HepG2 (cell line): ENCODE measurements at places on chromosomes 4 and X.

DNA sequence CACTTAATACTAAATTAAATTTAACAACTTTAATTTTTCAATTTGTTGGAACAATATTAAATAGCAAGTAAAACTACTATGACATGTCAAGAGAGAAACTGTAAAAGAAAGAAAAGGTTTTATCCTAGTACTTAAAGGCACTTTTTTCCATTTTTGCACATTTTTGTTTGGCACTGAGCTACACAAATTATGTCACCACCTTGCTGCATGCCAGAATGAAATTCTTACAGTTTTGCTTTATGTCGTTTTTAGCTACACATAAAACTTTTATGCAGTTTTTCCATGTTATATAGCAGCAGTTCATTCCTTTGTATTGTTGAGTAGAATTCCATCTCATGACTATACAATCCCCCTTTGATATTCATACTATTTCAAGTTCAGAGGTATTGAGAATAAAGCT, 99.1 kb upstream of the RXFP1 start:
- H3K4me3 ChIP-seq: no peak overlapping the region
- no peak overlapping the region for H3K27ac ChIP-seq
- no peaks in the 10 kb centered on the region for H3K4me1 ChIP-seq
- H3K27me3 ChIP-seq: no peaks in the 10 kb centered on the region
- DNase-seq: no peak

GRCh38 chr4:2934077-2934812, 29.0 kb downstream of the NOP14 start:
- no peak for DNase-seq
- H3K4me3 ChIP-seq: peak overlapping the region; percentile 98; the same call in 1 of the 2 replicates

DNA sequence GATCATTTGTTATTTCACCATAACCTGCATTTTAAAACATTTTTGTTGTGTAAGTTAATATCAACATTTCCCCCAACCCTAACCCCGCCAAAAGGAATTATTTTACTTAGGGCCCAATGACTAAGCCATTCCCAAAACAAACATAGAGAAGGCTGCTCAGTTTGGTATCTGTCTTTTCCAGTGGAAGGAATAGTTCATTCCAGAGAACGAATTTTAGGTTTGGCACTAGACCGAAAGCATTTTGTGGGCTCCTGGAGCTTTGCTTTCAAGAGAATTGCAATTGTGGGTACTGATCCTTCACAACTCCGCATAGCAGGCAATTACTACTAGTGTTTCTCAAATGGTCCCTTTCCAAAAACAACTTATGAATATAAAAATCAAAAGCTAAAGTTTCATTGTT, 226.7 kb upstream of the MAD2L1 start:
- no peaks in the 10 kb centered on the region for H3K27me3 ChIP-seq
- no peaks in the 10 kb centered on the region for H3K36me3 ChIP-seq
- no peaks in the 10 kb centered on the region for H3K4me1 ChIP-seq
- no peak overlapping the region for H3K27ac ChIP-seq
- H3K4me3 ChIP-seq: no peak overlapping the region

GRCh38 chr4:6335040-6335590, 65.5 kb downstream of the WFS1 start:
- H3K36me3 ChIP-seq: no peaks in the 10 kb centered on the region
- no peak for DNase-seq
- peaks cover 23% of the 10 kb centered on the region for H3K4me1 ChIP-seq
- H3K4me3 ChIP-seq: no peak overlapping the region
- no peaks in the 10 kb centered on the region; the same call in none of the 2 replicates for H3K27me3 ChIP-seq
- no peak overlapping the region for H3K27ac ChIP-seq

DNA sequence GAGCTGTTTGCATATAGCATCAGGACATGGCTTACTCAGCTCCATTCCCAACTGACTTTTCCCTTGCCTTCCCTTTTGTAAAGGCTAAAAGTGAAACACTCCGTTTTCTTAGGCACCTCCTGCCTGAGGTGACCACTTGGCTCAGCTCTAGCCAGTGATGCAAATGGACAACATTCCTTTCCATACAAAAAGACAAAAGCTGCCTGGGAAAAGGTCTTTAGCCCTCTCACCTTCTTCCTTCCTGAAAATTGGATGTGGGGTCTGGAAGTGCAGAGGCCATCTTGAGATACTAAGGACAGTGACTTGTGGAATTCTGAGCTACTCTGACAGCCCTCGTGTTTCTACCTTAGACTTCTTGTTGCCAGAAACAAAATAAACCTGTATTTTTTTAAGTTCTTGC, 27.7 kb upstream of the SFRP2 start:
- no peaks in the 10 kb centered on the region for H3K36me3 ChIP-seq
- no peaks in the 10 kb centered on the region for H3K27me3 ChIP-seq
- no peaks in the 10 kb centered on the region for H3K4me1 ChIP-seq
- no peak overlapping the region for H3K27ac ChIP-seq

GRCh38 chrX:150219374-150220185, 143.5 kb upstream of the MAMLD1 start:
- H3K4me1 ChIP-seq: no peaks in the 10 kb centered on the region
- no peak overlapping the region for H3K27ac ChIP-seq
- no peak overlapping the region for H3K4me3 ChIP-seq
- no peak for DNase-seq

DNA sequence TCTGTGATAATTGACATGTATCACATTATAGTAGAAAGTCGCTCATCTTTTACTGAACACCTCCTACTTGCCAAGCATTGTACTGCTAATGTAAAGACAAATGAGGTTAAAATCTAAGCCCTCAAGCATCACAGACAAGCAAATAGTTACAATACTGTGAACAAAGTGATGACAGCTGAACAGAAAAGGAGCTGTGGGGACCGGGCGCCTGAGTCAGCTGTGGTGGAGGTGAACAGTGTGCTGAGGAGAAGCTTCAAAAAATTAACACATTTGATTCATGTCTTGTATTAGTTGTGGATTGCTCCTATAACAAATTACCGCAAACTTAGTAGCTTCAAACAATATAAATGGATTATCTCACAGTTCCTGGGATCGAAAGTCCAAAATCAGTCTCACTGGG, 124.3 kb downstream of the MAPK10 start:
- no peaks in the 10 kb centered on the region for H3K36me3 ChIP-seq
- no peaks in the 10 kb centered on the region for H3K4me1 ChIP-seq
- no peak overlapping the region for H3K4me3 ChIP-seq

- no peaks in the 10 kb centered on the region for H3K36me3 ChIP-seq
- H3K4me3 ChIP-seq: no peak overlapping the region
- H3K27me3 ChIP-seq: no peaks in the 10 kb centered on the region
- DNase-seq: no peak
- no peaks in the 10 kb centered on the region for H3K4me1 ChIP-seq
Measured at GRCh38 chrX:9619581-9619980, 146.1 kb downstream of the GPR143 start.

DNA sequence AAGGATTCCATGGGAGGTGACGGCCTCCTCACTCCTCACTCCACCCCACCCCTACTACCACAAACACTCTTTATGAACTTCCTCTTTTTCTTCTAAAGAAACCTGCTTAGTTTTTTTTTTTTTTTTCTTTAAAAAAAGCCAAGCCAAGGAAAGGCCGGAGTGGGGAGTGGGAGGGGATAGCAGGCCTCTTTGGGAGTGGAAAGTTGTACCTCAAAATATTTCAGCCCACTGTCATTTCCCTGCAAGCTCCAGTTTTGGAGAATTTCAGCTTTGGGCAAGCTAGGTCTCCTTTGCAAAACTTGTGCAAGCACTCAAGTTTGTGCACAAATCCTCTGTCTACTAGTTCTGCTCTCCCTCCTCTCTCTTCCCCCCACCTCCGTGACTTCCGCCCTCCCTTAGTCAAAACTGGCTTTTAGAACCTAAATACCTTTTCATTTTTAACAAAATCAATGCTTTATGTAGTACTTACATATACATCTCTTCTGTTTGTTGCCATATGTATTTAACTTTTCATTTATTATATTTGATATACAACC, 512 bp upstream of the ANTXR2 start:
- H3K36me3 ChIP-seq: no peaks in the 10 kb centered on the region
- no peak overlapping the region for H3K27ac ChIP-seq
- H3K27me3 ChIP-seq: no peaks in the 10 kb centered on the region
- no peak for DNase-seq
- H3K4me1 ChIP-seq: peaks cover 33% of the 10 kb centered on the region
- H3K4me3 ChIP-seq: peak overlapping the region; percentile 85

GRCh38 chr4:7139167-7139982, 53.0 kb upstream of the SORCS2 start:
- H3K4me3 ChIP-seq: no peak overlapping the region
- H3K4me1 ChIP-seq: peaks cover 10% of the 10 kb centered on the region; the same call in 1 of the 2 replicates
- DNase-seq: no peak
- H3K36me3 ChIP-seq: no peaks in the 10 kb centered on the region
- no peak overlapping the region for H3K27ac ChIP-seq

DNA sequence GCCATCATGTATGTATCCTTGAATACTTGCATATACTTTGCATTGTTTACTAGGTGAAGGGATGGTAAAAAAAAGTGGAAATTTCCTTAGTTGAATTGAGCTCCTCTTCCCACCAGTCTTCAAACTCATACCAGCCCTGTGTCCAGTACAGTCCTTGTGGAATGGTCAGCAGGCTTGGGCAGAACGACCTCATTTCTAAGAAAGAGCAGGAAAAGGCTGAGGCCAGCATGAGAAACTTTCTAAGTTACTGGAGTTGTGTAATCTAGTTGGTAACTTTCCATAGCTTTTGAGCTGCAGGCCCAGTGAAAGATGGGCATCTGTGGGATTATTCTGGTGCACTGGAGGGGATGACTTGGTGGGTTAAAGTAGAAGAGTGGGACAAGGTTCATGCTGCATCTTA, 87.6 kb downstream of the DCUN1D4 start:
- no peak for DNase-seq
- no peak overlapping the region for H3K27ac ChIP-seq
- H3K36me3 ChIP-seq: no peaks in the 10 kb centered on the region
- H3K27me3 ChIP-seq: no peaks in the 10 kb centered on the region
- peaks cover 3% of the 10 kb centered on the region; the same call in 1 of the 2 replicates for H3K4me1 ChIP-seq
- H3K4me3 ChIP-seq: no peak overlapping the region

DNA sequence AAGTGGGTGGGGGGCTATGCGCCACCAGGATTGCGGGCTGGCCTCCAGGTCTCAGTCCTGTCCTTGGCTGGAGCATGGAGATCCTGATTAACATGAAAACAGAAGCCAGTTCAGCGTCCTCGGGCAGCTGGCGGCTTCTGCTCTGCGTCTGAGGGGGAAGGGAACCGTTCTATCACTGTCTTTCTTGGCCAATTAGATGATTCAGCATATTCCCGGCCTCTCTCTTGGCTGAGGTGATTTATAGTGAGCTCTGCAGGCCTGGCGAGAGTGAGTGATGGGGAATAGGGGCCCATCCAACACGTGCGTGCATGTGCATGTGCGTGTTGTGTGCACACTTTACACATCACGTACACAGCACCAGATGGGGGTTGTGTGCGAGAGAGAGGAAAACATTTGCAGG, 145.8 kb upstream of the ATP6AP2 start:
- H3K4me1 ChIP-seq: peaks cover 25% of the 10 kb centered on the region
- H3K27ac ChIP-seq: no peak overlapping the region
- no peak for DNase-seq

- no peaks in the 10 kb centered on the region for H3K36me3 ChIP-seq
- H3K4me1 ChIP-seq: no peaks in the 10 kb centered on the region
- H3K27me3 ChIP-seq: no peaks in the 10 kb centered on the region
Measured at GRCh38 chrX:52422884-52423283, 54.1 kb downstream of the XAGE2 start.

DNA sequence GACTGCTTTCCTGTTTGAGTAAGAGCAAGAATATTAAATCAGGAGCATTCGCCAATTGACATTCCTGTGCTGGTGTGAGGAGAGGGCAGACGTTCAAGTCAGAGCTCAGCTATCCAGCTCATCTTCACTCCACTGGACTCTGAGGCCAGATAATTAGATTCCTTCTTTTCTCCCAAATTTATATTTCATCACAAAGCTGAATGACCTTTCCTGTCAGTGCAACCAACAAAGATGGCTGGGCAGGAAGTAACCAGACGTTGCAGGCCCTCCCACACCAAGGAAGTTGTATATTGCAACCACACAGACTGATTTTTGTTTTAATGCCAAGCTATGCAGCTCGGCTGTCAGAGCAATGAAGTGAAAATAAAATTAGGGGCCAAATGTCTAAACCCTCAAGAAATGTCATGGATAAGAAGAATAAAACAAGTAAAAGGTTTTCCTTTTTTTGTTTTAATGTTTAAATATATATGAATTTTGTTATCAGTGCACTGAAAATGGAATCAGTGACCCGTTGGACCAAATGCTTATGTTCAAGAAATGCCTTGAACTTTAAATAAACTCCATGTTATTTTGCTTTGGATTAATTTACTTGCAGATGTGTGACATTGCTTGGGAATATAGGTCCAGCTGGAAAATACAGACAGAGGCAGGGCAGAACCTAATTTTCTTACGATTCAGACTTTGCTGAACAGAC, 578.9 kb upstream of the FAT1 start:
- no peaks in the 10 kb centered on the region for H3K27me3 ChIP-seq
- no peak overlapping the region for H3K27ac ChIP-seq
- DNase-seq: no peak
- no peaks in the 10 kb centered on the region for H3K4me1 ChIP-seq
- H3K4me3 ChIP-seq: no peak overlapping the region

- no peak for DNase-seq
- peaks cover 51% of the 10 kb centered on the region for H3K4me1 ChIP-seq
- H3K36me3 ChIP-seq: no peaks in the 10 kb centered on the region
- H3K4me3 ChIP-seq: no peak overlapping the region
- H3K27me3 ChIP-seq: no peaks in the 10 kb centered on the region
Measured at GRCh38 chrX:20383477-20383876, 116.8 kb upstream of the RPS6KA3 start.

DNA sequence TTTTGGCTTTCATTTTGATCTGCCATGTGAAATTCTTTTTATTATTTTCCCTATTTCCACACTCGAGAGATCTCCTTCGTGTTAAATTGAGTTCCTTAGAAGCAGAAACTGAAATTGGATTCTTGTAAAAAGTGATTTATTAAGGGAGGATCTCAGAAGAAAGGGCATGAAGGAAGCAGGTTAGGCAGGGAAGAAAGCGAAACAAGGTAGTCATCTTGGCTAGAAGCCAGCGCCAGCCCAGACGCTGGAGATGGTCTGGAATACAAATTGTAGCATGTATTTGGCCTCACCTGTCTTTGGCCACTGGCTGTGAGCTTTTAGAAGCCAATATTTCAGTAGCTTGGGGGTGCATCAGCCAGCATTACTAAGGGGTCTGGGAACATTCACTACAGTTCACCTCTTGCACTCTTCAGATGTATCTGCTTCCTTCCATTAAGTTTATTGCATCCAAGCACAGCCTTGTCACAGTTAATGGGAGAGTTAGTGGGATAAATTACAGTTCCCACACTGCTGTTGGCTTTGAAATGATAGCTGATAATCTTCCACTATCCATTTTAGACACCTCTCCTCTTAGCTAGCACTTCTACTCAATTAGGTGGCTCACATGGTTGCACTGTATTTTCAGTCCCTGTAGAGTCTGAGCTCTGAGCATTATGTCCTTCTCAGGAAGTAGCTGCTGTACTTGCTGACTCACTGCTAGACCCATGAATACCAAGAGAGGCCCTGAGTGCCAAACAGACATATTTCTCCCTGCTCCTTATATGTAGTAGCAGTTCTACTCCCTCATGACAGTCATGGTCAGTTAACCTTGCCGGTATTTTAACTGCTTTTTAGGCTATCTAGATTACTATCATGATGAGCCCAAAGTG, 14.6 kb downstream of the GRXCR1 start:
- H3K27ac ChIP-seq: no peak overlapping the region
- no peaks in the 10 kb centered on the region for H3K4me1 ChIP-seq
- no peak overlapping the region for H3K4me3 ChIP-seq
- no peaks in the 10 kb centered on the region; the same call in 1 of the 2 replicates for H3K27me3 ChIP-seq
- no peak for DNase-seq
